Uterus (tissue), 4 donors: ENCODE measurements at places on chromosomes 5 and 9.

DNA sequence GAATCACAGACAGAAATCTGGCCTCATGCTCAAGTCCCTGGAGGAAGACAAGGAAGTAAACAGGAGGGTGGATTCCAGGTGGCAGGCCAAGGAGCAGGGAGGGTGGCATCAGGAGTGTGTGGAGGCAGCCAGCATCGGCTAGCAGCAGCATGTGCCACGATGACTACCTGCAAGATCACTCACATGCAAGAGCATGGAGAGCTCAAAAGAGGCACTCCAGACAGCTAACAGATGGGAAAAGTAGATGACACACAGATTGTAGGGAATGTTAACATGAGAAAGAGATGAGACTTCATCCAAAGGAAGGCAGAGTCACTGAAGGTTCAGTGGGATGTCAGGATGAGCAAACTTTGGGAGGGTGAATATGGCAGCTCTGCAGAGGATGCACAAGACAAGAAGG, 104.3 kb downstream of the SEMA5A start:
- no peak for DNase-seq

GRCh38 chr5:52800394-52801213, 12.9 kb downstream of the ITGA1 start:
- peak; percentile 64 for DNase-seq

- no peak for DNase-seq
Observed at GRCh38 chr9:89721971-89722530, 117.2 kb downstream of the GADD45G start.

DNA sequence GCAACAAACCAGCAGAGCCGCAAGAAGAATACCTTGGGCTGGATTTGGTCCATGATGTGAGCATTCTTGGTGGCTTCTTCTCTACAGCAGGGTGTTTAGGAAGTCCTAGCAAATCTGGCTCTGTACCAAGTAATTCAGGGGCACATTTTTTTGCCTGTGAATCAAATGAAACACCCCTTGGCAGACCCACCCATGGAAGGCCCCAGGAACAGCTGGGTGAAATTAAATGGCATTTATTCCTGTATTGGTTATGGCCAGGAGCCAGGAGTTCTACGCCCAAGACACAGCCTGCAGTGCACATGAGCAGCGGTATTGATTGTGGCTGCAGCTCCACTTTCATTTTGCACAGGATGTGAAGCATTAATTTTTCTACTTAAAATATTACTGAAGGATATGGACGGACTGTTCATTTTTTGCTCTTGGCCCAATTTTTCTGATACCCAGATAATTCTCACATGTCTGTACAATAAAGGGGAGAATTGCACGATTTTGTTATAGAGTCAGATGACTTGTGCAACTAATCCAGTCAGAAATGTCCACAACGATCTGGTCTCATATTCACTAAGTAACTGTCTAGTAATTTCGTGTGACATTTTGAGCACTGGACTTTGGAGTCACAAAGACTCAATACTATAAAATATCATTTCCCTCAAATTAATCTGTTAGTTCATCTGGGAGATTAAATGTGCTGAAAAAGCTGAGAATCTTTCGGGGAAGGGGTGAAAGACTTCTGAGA, 120.7 kb upstream of the APC start:
- DNase-seq, result no peak
